ENCODE measurements at places on chromosomes 3 and 15.
A peak's percentile ranks its signal among the peaks of the same experiment; 100 is the strongest.

DNA sequence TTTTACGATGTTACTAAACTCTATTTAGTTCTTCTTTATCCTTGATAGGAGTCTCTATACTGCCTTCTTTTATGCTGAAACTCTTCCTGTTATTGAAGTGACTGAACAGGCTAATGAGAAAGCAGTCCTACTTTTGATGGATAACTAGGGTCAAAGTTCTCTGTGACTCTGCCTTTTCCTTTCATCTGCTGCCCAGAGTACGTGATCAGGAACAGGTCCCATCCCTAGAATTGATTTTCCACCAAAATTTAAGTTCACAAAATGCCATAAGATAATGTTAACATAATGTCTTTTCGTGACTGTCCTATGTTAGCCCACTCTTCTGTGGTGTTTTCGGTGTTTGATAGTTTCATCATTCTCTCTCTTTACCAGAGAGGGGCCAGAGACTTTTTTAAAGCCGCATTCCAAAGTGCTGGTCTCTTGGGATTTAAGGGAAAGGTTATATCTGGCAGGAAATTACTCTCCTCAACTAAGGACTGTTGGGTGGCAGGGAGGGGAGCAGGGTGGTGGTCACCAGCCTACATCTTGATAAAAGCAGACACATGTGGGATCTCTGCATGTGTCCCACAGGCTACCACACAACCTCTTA lies 50.3 kb upstream of the PLXND1 start:
- DNase-seq, result no peak

DNA sequence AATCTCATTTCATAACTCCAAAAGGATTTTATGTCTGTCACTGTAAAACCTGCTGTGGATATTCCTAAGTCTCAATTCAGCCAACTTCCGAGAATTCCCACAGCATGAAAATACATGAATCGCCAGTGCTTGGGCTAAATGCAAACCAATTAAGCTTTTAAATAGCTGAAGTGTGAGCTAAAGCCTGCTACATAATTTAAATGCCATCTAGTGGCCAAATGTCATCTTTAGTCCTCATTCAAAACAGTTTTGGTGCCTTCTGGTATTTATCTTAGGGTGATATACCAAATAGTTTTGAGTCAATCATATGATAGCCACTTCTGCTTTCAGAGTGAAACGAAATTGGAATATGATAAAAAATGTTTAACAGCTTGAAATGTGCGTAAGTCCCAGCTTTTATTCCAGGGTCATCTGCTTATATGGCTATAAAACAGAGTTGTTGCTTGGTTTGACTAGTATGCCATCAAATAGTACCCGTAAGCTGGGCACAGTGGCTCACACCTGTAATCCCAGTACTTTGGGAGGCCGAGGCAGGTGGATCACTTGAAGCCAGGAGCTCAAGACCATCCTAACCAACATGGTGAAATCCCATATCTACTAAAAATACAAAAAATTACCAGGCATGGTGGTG lies 41.8 kb upstream of the CCNL1 start:
- DNase-seq, result no peak

GRCh38 chr3:71579935-71580406 lies 3.6 kb downstream of the FOXP1 start:
- DNase-seq, result no peak

DNA sequence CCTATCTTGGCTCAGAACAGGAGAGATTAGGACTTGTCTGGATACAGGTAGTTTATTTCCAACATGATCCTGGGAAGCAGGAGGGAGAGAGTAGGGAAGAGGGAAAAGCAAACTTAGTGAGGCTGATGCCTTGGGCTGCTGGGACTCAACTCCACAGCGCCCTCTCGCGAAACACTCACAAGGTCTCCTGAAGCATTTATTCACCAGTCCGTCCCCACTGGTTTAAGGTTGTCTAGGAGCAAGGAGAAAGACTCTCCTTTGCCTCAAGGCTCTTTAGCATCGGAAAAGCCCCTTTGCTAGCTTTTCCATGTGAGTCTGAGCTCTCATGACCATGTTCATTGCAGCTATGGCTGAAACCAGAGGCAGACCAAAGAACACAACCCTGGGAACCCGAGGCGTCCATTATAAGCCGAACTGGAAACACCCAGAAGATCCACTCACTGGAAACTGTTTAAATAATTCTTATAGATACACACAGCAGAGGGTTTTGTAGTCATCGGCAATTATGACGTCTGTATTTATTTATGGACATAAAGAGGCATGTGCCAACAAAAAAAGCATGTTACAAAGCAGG lies 244.5 kb downstream of the CD47 start:
- DNase-seq, result peak; percentile 18

GRCh38 chr3:159828542-159828943 lies 160.1 kb upstream of the IL12A start:
- no peak for DNase-seq

DNA sequence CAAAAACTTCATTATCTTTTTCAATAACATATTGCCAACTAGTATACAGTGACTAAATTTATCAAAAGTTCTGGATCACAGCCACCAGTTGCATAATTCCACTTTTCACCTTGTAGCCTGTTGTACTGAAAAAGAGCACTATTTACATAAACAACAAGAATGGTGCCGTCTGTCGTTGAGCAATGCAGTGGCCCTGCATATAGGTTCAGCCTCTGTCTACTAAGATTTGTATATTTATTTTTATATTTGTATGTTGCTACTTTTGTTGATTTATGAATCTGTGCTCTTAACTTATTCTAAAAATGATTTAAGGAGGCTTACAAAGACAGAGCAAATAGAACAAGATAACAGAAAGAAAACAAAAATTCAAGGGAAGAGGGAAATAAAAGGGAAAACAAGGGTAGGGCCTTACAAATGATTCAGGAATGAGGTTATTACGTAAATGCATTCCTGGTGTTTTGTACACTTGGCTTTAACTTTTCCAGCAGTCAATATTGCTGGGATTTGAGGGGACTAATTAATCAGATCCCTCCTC lies 257.6 kb upstream of the STT3B start:
- no peak for DNase-seq

- DNase-seq, result peak; percentile 31
These were observed 46.7 kb downstream of the DZIP1L start for GRCh38 chr3:138068579-138069174.

DNA sequence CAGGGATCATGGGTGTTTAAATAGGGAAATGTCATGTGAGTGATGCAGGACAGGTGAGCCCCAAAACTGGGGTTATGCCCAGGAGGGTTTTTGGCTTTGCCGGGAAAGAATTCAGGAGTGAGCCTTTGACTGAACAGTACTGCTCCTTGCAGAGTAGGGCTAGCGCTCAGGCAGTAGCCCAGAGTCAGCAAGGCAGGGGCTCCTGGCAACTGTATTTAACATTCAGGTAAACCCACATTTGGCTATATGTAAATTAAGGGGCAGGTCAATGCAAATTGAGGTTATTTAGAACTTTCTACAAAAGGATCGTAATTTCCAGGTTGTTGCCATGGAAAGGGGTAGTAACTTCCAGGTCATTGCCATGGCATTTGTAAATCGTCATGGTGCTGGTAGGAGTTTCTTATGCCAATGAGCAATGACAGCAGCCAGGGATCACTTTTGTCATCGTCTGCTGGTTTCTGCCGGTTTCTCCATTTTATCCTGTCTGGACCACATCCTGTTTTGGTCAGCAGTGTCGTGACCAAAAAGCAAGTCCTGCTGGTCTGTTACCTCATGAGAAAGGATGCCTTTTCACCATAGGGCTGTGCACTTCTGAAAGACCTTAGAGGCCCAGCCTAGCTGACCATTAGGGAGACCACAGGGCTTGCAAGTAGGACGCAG lies 24.3 kb downstream of the MTHFS start:
- DNase-seq, result no peak

DNA sequence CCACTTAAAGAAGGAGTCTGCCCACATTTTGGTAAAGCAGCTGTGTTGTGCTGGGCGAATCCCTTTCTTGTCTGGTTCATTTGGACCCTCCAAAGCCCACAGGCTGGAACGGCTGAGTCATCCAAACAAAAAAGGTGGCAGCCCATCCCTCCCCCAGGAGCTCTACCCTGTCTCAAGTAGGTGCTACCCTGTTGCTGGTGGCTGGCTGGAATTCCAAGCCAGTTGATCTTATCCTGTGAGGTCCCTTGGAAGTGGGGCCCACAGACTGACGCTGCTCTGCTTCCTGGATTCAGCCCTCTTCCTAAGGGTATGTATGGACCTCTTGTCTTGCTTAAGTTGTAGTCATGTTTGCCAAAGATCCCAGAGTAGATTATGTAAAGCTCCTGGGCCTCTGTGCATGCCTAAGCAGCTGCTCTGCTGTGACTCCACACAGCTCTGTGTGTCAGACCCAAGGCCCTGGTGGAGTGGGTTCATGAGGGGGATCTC lies 44.5 kb downstream of the CCR1 start:
- no peak for DNase-seq

GRCh38 chr3:188171682-188172467 lies 17.9 kb downstream of the LPP start:
- no peak for DNase-seq

DNA sequence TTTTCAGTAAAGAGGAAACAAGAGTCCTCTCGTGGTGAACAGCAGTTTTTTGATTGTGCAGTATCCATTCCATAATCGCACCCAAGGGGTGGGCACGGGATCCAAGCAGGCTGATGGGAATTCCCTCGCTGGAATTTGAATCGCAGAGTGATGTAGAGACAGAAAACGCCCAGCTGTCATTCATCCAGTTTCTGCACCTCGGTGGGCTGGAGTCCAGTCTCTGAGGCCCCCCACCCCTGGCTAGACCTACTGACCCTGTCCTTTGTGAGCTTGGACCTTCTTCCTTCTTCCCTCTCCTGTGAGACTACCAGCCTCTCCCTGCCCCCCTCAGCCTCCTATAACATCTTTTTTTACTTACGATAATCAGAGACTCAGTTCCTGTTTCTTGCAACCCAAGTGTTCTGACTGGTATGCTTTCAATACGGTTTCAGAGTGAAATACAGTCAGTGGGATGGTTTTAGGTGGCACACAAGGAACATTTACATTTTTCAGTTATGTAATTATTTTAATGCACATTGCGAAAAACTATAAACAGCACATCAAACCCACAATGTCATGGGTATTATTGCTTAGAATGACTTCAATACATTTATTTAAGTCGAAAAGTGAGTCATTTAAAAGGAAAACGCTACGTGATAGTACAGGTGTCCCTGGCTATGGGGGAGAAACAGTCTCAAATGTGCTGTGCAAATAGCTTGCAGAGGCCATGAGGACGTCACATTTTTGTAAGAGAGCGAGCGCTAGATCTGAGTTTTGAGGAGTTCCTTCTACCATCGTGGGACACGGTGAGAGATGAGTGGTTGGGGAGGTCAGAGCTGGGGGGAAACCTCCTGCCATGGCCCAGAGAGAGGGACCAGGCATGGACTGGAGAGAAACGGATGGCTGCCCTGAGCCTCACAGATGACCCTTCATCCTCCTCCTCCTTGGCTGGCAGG lies 37.5 kb upstream of the CHST2 start:
- no peak for DNase-seq

DNA sequence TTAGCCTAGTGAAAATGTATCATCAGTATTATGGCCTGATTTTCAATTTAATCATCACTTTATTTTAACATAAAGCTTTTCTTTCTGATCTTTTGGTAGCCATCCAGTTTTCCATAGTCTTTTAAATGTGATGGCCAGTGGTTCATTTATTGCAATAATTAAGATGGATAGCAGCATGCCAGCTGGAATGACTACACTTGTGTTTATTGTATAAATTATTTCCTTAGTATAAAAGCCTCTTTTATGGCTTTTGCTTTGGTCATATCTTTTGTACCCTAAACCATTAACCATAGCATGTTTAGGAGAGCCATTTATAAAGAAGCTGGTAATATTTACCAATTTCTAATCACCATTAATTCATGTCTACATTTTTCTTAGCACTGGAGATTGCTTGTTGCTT lies 31.7 kb downstream of the ALCAM start:
- DNase-seq, result no peak

DNA sequence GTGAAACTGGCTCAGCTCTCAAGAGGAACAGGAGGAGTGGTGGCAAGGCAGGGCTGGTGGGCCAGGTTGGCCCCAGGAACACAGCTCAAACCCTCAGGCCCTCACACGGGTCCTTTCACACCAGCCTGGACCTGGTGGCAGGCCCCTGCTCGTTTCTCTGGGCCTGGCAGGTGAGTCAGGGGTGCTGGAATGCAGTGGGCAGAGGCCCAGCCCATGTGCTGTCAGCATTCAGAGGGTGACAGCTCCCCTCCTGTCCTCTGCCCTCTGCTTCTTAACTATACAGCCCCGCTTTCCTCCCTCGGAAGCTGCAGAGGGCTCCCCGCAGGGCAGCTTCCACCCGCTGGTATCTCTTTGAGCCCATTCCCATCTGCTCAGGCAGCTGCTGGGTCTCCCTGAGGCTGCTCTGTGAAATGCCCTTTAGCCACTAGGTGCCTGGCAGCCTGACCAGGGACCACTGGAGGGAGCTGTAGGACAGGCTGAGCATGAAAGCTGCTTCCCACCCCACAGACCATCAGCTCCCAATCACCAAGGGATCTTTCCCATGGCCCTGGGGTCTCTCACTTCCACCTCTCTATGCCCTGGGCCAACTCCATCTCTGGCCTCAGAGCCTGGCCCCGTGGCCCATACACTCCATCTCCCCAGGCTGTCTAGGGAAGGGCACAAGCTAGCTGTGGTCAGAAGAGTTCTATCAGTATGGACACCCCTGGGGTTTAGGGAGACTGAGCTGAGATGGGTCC lies 24.8 kb downstream of the SHF start:
- DNase-seq, result peak; percentile 62

DNA sequence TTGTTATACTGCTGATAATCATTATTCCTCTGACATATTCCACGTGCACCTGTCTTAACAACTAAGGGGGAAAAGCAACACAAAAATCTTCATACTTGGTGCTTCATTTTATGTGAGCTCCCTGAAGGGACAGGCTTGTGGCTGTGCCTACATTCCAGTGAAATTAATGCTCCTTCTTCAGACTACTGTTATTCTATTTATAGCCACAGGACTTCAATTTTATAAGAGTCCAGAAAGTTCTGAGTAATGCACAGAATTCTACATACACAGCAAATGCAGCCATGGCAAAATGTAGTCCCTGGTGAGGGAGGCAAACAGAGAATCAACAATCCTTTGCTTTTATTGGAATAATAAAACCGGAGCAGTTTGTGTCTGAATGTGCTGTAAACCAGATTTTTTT lies 417.1 kb downstream of the RBMS3 start:
- DNase-seq, result no peak

DNA sequence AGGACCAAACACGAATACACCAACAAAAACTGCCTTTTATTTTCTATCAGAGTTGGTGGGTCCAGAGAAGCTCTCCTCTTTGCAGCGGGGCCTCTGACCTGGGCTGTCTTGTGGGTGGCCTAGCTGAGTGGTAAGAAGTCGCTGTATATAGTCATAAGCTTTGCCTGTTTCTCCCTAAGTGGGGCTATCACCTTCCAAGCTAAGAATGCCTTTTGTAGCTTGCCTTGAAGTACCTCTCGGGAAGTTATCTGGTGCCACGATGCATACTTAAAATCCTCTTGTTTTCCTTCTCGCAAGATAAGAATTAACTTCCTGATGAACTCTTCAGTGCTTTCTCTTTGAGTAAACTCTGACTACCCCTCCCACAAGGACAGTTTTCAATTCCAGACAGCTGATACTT lies 178.8 kb downstream of the SYNPR start:
- DNase-seq, result no peak

- DNase-seq, result no peak
These were observed 78.4 kb upstream of the LRTM1 start for GRCh38 chr3:55006244-55006676.
